ENCODE measurements at places on chromosomes 12 and 14.

DNA sequence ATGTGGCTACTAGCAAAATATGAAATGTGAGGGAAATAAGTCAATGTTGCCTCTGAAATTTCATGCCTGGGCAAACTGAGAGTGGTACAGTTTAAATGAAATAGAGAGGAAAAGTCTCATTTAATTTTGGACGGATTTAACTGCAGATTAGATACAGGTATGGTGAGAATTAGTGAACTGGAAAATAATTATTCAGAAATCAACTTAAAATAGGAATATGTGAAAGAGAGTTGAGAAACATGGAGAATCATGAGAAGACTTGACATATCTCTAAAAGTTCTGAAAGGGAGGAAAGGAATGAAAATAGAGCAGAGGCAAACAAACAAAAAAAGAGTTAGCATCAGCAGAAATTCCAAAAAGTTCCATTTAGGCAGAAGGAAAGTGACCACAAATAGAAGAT lies 33.5 kb upstream of the BMAL2 start:
- DNase-seq = no peak

DNA sequence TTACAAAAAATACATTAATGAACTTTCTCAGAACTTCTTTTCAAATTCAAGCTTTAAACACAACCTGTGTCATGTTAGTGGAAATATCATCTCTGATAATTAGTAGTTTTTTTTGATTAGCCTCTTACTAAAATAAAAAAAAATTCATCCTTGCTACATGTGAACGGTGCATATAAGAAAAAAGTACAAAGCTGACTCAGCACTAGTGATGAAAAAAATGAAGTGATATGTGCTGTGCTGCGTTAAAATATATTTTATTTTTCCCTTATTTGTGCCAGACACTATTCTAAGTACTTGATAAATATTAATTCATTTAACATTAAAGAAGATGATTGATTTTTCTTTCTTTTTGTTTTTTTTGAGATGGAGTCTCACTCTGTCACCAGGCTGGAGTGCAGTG lies 7.5 kb downstream of the IKBIP start:
- DNase-seq = no peak

DNA sequence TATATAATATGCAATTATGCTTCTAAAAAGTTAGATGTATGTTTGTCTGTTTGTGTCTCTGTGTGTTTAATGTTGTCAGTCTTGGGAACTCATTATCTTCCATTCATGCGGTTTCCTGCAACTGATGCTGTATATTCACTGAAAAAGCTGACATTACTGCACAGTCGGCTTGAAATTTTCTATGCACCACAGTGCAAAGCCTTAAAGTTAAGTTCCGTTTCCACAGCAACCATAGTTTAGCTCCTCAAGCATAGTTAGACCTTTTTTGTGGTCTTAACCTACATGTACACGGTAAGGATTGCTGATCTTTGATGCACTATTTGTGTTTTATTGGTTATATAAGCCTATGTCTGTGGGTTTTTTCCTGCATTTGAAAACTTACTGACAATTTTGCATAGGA lies 309.4 kb downstream of the KCNC2 start:
- no peak for DNase-seq

GRCh38 chr12:115394496-115395220 lies 710.7 kb upstream of the TBX3 start:
- no peak for DNase-seq

GRCh38 chr14:105605464-105606304 lies 79.3 kb downstream of the TMEM121 start:
- DNase-seq = no peak

GRCh38 chr14:65287264-65288131 lies 125.0 kb upstream of the FUT8 start:
- peak; percentile 21 for DNase-seq

DNA sequence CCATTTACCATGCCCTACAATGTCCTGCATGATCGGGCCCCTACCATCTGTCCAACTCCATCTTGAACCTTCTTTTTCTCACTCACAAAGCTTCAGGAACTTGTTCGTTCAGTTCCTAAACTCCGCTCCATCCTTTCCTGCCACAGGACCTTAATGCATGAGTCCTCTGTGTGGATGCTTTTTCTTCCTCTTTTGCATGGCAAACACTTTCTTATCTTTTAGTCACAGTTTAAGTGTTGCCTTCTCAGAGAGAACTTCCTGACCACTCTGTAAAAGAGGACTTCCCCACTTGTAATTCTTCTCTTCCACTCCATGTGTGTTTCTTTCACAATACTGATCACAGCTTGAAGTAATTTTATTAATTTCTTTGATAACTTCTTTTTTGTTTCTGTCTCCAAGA lies 54.4 kb upstream of the ETV6 start:
- DNase-seq = peak; percentile 89
